ENCODE measurements at places on chromosomes 2 and 18. TPM values are rescaled to one million over a fixed set of nuclear protein-coding genes. Genes with fewer than 3 reads are reported as not detected.

Gene USP37
- total RNA-seq, result 18.6 TPM

DNA sequence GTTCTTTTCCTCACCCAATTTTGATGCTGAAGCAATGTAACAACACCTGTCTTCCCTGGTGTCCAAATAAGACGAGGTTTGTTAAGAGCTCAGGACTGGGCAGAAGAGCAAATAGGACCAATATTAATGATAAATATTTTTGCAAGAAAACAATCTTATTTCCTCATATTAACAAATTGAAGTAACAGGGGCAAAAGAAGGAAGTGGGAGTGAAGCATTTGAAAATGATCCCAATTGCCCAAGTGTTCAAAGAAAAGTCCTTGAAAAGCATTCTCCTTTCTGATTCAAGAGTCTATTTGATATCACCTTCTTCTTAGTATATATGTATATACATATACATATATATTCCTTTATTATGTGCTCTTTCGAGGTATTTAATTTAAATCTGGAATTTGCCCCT, 418.8 kb downstream of the ARHGAP15 start:
- H3K27ac ChIP-seq, result no peak overlapping the region
- no peaks in the 10 kb centered on the region for H3K4me1 ChIP-seq
- H3K36me3 ChIP-seq, result no peaks in the 10 kb centered on the region
- no peak for DNase-seq

GRCh38 chr18:40956213-40956612, 998.8 kb upstream of the PIK3C3 start:
- no peaks in the 10 kb centered on the region for H3K27me3 ChIP-seq
- H3K4me3 ChIP-seq, result no peak overlapping the region
- DNase-seq, result no peak
- no peaks in the 10 kb centered on the region for H3K36me3 ChIP-seq
- H3K27ac ChIP-seq, result no peak overlapping the region

DNA sequence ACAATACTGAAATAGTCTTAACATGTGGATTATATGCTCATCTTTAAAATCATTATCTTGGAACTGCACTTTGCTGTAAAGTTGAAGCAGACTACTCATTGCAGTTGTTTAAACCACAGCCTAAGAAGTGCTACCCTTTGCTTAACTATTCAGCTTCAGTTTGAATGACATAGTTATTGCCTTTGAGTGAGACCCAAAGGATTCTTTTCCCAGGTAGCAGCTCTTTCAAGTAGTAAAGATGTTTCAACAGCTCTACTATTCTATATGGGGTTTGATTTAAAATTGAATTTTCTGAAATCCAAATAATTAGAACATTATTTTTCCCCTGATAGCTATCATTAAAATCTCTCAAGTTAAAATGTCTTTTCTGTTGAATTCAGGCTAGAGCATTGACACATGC, 1.1 kb downstream of the SCG2 start:
- no peaks in the 10 kb centered on the region for H3K4me1 ChIP-seq
- H3K4me3 ChIP-seq, result no peak overlapping the region
- no peak overlapping the region for H3K27ac ChIP-seq
- H3K27me3 ChIP-seq, result no peaks in the 10 kb centered on the region

DNA sequence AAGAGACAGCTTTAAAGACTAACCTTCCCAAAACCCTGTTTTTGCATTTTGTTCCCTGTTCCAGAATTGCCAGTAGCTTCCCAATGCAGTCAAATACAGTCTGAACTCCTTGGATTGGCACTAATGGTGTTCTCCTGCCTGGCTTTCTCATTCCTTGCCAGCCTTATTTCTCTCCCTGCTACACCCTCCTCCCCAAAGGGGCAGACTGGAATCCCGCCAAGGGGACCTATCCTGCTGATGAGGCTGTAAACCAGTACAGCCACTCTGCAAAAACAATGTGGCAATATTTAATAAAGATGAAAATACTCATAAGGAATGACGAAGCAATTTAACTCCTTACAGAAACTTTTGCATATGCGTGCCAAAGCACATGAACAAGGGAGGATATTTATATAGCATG, 4.5 kb upstream of the SLC4A5 start:
- H3K27ac ChIP-seq, result no peak overlapping the region
- H3K27me3 ChIP-seq, result no peaks in the 10 kb centered on the region
- no peaks in the 10 kb centered on the region for H3K4me1 ChIP-seq
- no peak for DNase-seq

Gene DUSP2
- total RNA-seq, result 13.6 TPM

DNA sequence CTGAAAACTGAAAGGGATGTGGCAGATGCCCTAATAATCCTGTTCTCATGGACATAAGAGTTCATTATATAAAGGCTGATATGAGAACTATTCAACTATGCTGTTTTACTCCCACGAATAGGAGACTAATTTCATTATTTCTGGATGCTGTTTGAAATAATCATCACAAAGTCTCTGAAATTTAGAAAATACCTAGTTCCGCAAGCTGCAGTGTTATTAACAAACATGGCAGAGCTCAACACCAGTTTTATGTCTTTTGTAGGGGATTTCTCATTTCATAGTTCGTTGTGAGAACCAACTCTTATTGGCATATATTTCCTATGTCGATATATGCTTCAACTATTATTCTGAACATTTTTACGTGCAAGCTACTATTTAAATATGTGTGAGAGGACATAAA, 200.3 kb upstream of the SLC8A1 start:
- no peak for DNase-seq
- no peak overlapping the region for H3K27ac ChIP-seq
- H3K4me1 ChIP-seq, result peaks cover 3% of the 10 kb centered on the region
- H3K36me3 ChIP-seq, result no peaks in the 10 kb centered on the region
- no peak overlapping the region for H3K4me3 ChIP-seq
- H3K27me3 ChIP-seq, result no peaks in the 10 kb centered on the region

- no peaks in the 10 kb centered on the region for H3K36me3 ChIP-seq
- H3K27me3 ChIP-seq, result no peaks in the 10 kb centered on the region
- no peak overlapping the region for H3K27ac ChIP-seq
- no peak for DNase-seq
- H3K4me3 ChIP-seq, result no peak overlapping the region
- H3K4me1 ChIP-seq, result peaks cover 21% of the 10 kb centered on the region
These were observed 35.4 kb downstream of the INPP4A start for GRCh38 chr2:98479959-98480524.
